ENCODE measurements at places on chromosomes 7 and 10.

- no peak for DNase-seq
Observed at GRCh38 chr7:121001234-121001906, 12.9 kb downstream of the CPED1 start.

GRCh38 chr10:64211466-64211865 lies 690.3 kb downstream of the REEP3 start:
- DNase-seq = no peak

GRCh38 chr7:156620291-156620675 lies 20.3 kb upstream of the RNF32 start:
- no peak for DNase-seq

GRCh38 chr7:157692460-157693011 lies 355.7 kb downstream of the DNAJB6 start:
- no peak for DNase-seq

Measured in Right ventricle myocardium superior (tissue), 1 donor.